ENCODE measurements at places on chromosomes 1 and 21. TPM values are rescaled to one million over a fixed set of nuclear protein-coding genes. Genes with fewer than 3 reads are reported as not detected.
A peak's percentile ranks its signal among the peaks of the same experiment; 100 is the strongest.

Gene SPRR1B
- polyA plus RNA-seq: not detected

Gene ZBTB8OS
- 163 TPM for polyA plus RNA-seq

Gene KRTAP10-8
- not detected for polyA plus RNA-seq

Gene PRDM16
- polyA plus RNA-seq: 0.16 TPM

Gene ZBTB8A
- 8.4 TPM for polyA plus RNA-seq

Gene GABRD
- polyA plus RNA-seq: 2.1 TPM

Gene MX2
- 6.1 TPM for polyA plus RNA-seq

Gene MYBPH
- polyA plus RNA-seq: not detected

Gene SELENBP1
- polyA plus RNA-seq: 12.3 TPM

Gene SPRR3
- not detected for polyA plus RNA-seq

Gene DRAM2
- 22.9 TPM for polyA plus RNA-seq

Gene DIO1
- not detected for polyA plus RNA-seq

DNA sequence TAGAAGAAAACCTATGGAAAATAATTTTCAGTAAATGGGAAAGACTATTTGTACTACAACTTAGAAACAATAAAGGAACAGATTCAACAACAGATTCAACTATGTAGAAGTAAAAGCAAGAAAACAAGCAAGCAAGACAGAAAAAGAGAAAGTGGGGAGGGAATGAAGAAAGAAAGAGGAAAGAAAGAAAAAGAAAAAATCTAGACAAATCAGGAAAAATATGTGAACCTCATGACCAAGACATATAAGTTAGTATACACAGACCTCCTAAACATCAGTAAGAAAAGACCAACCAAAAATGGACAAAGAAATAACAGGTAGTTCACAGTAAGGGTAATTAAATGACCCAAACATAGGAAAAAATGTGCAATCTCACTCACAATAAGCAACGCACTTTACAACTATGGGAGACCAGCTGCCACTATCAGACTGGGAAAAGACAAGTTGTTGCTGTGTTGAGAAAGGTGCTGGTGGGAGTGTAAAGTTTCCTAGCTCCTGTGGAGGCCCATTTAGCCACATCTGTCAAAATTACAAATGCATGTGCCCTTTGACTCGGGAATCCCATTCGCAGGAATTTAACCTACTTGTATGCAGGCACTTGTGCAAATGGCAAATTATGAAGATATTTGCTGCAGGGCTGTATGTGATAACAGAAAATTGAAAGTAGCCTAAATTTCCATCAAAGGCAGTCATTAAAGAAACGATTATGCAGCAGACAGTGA, 13.9 kb upstream of the MAP3K21 start:
- no peak for DNase-seq

GRCh38 chr1:97743129-97743528, 177.7 kb downstream of the DPYD start:
- peak; percentile 25 for DNase-seq

GRCh38 chr1:162772571-162773154, 17.8 kb upstream of the HSD17B7 start:
- DNase-seq: no peak

GRCh38 chr1:26538480-26539412, 9.2 kb downstream of the RPS6KA1 start:
- peak; percentile 78 for DNase-seq

- no peak for DNase-seq
Observed at GRCh38 chr1:9746211-9746610, 77.6 kb downstream of the CLSTN1 start.

GRCh38 chr1:28045777-28046176, 42.6 kb downstream of the EYA3 start:
- DNase-seq: no peak

- no peak for DNase-seq
Observed at GRCh38 chr1:119587341-119587740, 60.7 kb downstream of the ZNF697 start.

GRCh38 chr1:184425449-184426277, 38.8 kb downstream of the C1orf21 start:
- no peak for DNase-seq

DNA sequence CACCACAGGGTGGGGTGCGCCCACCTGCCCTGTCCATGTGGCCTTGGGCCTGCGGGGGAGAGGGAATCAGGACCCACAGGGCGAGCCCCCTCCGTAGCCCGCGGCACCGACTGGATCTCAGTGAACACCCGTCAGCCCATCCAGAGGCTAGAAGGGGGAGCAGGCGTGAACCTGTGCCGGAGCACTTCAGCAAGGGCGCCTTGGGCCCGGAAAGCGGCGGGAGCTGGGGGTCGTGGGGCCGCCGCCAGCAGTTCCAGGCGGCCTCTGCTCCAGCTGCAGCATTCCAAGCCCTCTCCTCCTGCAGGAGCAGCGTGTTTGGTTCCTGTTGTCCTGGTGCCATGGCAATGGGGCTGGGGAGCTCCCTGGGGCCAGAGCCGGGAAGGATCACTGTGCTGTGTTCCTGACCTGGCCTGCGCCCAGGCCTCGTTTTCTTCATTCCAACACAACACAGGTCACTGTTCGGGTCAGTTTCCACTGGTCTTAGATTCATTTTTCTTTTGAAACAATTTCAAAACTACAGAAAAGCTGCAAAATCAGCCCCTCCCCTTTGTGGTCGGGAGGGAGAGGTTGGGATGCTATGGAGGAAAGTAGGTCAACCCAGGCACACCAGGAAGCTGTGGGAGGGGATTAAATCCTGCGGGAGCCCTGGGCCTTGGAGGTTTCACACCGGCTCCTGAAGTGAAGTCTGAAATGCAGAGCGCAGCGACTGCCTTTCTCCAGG, 18.8 kb downstream of the SLX9 start:
- DNase-seq: no peak

DNA sequence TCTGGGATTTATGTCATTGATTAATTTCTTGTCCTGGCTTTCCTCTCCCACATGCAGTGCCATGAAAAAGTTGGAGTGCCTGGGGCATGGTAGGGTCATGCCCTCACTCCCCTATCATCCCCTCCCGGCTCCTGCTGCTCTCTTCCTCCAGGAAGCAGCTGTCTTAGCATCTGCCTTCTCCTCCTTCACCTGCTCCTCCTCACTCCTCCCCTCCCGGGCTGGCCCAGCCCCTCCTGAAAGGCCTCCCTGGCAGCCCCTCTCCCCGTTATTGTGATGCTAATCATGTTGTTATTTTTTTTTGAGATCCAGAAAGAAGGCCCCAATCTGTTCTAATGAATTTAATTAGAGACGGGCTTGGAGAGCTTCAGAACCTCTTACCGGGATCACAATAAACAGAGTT, 36.3 kb upstream of the NFASC start:
- peak; percentile 72 for DNase-seq

DNA sequence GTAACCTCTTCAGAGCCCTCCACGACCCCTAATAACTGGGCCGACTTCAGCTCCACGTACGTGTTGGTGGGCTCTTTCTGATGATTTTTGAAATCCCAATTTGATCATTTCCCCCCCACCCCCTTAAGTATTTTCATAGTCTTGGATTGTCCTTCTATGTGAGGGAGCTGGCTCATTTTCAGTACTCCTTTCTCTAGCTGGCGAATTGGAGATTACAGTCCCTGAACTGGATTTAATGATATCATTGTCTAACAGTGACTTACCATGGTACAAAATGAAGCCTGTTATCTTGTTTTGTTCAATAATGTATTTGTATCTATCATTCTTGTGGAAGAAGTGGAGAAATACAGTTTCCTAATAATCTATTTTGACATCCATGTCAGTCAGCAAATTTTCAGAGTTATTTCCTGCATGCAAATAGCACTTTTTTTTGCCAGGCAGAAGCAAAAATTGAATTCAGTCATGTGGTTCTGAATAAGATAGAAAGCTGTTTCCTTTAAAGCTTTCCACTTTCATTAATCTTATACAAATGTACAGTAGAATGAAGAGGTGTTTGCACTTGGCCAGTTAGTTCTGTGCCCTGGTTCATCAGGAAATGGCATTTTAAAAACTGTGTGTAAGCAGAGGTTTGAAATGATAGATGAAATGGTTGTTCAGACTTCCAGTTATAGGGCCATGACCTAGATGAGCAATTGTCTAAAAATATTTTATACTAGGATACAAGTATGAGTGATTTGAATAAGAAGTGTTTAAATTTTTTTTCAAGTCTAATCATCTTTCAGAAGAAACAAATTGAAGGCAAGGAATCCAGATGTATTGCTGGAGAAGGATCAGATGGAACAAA, 104.2 kb downstream of the ATP5PO start:
- no peak for DNase-seq

GRCh38 chr1:24641646-24642151, 1.4 kb upstream of the SRRM1 start:
- DNase-seq: peak; percentile 41

DNA sequence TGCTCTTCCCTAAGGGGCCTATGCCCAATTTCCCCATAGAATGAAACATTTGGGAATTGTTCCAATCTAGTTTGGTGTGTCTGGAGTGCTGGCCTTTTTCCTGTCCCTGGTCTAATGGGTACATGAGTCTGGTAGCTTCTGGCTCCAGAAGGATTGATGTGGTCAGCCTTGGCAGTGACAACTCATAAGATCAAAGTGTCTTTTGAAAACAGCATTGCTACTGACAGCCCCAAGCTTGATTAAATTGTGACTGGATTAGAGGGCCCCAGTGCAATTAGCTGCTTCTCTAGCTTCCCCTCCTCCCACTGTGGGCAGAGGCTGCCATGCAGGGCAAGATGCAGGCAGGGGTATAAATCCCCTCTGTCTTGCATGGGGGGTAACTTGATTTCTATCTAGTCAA, 130.9 kb downstream of the UCK2 start:
- no peak for DNase-seq

DNA sequence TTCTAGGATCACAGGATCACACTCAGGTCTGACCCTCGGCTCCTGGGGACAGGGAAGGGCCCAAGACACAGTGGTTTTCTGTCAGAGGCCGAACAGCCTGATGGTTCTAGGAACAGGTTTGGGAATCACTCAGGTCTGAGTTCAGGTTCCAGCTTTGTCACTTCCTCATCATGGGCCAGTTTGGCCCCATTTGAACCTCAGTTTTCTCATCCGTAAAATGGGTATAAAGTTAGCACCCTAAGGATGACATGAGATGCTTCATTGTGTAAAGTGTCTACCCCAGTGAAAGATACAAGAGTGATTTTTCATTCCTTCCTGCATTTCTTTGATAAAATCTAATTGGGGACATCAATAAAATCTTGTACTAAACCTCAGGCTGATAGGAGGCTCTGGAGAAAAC, 11.2 kb upstream of the ACTL8 start:
- no peak for DNase-seq

DNA sequence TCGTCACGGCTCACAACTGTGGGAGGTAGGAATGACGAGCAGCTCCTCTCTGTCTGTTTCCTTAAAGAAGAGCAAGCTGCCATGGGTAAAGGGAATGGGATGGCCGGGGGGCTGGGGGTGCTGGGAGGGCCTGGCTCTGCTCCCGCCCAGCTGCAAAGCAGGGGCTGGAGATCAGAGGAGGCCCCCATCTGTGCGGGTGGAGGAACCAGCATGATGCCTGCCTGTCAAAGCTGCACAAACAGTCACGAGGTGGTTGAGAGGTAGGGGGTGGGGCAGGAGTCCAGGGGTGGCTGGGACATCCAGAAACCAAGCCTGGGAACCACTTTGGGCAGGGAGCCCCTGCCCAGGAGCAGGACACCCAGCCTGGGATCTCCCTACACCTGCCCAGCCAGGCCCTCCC, 12.6 kb downstream of the SLC41A1 start:
- no peak for DNase-seq

- DNase-seq: no peak
Observed at GRCh38 chr1:243264717-243265116, 8.9 kb downstream of the SDCCAG8 start.

DNA sequence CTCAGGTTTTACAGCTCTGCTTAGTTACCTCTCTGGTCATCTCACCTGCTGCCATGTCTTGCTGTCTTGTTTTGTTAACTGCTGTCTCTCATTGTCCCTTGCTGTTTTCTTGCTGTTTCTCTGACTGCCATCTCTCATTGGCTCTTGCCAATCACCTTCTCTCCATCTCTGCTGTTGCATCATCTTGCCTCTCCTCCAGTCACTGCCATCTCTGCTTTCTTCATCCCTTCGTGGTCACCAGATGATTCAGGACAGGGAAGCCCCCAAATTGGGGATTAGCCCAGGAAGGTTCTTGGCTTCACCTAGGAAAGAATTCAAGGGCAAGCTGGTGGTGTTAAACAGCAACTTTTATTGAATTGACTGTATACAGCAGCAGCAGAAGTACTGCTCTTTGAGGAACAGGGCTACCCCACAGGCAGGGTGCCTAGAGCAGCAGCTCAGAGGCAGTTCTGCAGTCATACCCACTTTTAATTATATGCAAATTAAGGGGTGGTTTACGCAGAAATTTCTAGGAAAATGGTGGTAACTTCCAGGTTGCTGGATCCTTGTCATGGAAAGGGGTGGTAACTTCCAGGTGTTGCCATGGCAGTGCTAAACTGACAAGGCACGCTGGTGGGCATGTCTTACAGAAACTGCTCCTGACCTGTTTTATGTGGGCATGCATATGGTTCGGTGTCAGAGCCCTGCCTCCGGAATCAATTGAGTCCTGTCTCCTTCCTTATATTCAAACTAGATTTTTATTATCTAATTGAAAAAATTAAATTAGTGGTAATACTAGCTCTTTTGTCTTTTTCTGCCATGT, 33.4 kb downstream of the SUCO start:
- DNase-seq: peak; percentile 16

DNA sequence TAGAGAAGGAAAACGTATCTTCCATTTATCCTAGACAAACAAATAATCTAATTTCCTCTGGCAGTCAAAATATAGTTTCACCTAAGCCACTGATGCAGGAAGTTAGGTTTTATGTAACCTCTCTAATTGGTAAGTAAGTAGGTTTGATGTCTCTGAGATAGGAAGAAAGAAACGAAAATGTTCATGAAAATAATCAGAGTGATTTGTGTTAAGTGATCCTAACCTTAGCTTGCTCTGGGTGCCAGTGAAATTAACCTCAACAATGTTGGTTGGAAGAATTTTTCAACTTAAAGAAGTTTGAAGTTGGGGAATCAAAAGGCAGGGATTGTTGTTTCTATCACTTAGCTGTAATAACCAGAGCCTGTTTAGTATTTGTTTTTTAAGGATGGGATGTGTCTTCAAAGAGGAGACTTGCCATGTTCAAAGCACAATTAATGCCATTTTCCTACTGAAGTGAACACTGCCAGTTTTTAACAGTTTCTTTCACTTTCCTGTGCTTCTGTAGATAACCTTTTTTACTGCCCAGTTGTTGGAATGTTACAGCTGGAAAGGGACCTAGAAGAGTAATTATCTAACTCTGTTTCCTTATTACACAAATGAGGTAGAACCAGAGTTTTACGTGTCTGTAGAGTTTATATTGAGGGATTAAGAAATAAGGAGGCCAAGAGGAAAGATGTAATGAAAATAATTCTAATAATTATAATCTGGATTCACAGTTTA, 18.4 kb downstream of the HIPK1 start:
- DNase-seq: no peak

GRCh38 chr1:15231714-15232201, 15.3 kb upstream of the FHAD1 start:
- DNase-seq: no peak
